ENCODE measurements at places on chromosomes 11 and 22. TPM values are rescaled to one million over a fixed set of nuclear protein-coding genes. Genes with fewer than 3 reads are reported as not detected.

The GAL3ST3 gene
- 9.7 TPM for total RNA-seq

The DNAJB7 gene
- total RNA-seq, result not detected

The BIK gene
- 0.61 TPM for total RNA-seq

The RNF121 gene
- 48.8 TPM for total RNA-seq

The MAPK11 gene
- 16.3 TPM for total RNA-seq

The ELMOD1 gene
- 0.43 TPM for total RNA-seq

The SLC36A4 gene
- total RNA-seq, result 34.4 TPM

The KLHDC7B gene
- total RNA-seq, result 0.05 TPM

The OR52N4 gene
- total RNA-seq, result not detected

The KIRREL3 gene
- 0.64 TPM for total RNA-seq

DNA sequence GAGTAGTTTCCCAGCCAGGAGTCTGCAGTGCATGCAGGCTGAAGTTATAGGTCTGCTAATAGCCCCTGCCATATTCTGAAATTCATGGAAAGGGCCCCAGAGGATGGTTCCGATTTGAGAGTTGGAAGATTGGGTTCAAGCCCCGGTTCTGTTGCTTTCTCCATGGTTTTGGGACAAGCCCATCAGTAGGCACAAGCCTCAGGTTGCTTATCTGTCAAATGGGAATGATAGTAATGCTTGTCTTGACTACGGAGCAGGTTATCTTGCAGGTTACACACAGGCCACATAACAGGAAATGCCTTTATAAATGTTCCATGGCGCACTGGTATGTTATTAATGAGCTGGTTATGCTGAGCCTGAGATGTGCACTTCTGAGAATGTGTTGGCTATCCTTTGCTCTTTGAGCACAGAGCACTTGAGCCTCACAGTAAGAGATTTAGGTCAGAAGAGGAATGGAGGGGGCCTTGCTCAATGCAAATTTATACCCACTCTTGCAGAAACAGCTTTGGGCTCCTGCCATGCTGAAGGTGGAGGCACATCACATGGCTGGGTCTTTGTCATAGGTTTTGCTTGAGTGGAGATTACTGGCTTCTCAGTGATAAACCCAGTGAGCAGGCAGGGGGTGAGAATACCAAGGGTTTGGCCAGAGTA is 47.1 kb downstream of the ZNRF3 start:
- no peak for DNase-seq

DNA sequence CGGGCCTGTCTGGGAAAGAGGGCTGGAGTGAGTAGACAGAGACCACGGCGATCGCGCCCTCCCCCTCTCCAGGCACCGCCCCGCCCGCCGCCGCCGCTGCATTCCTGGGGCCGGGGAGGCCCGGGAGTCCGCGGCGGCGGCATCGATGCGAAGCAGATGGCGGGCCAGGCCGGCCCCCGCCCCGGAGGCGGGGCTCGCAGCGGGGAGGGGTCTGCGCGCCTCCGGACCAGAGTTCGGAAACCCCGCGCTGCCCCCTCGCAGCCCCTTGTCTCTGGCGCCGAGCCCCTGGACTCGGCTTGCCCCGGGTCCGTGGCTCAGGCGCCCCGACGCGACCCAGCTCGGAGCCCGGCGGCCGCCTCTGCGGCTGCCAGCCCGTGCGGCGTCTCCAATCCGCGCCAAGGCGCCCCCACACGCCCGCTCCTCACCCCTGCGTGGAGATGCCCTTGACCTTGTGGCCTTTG is 1.3 kb downstream of the SCARF2 start:
- DNase-seq, result no peak

GRCh38 chr11:12800871-12801270 is 126.7 kb downstream of the TEAD1 start:
- DNase-seq, result no peak

DNA sequence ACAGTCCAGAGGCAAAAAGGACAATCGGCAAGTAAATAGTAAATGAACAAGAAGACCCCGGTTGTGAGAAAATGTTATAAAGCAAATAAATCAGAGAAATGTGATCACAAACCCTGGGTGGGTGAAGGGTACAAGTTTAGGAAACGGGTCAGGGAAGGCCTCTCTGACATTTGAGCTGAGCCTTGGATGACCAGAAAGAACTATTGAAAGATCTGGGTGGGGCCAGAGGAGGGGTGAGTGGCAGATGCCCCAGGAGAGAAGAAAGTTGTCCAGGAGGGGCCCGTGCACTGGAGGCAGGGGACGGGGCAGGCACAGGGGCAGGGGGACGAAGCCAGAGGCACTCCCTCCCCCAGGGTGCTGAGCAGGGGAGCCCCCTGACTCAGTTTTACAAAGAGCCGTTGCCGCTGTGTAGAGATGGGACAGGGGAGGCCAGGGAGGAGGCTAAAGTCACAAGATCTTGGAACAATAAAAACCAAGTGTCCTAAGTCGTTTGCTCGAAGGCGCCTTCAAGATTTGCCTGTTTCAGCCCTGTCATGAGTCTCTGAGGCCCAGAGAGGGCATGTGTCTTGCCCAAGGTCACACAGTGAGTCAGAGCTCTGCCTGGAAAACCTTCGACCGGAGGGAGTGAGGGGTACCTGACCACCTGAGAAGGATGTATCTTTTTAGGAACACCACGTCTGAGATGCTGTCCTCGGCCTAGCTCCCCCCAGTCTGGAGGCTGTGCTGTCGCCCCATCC is 10.8 kb upstream of the PDGFB start:
- no peak for DNase-seq

DNA sequence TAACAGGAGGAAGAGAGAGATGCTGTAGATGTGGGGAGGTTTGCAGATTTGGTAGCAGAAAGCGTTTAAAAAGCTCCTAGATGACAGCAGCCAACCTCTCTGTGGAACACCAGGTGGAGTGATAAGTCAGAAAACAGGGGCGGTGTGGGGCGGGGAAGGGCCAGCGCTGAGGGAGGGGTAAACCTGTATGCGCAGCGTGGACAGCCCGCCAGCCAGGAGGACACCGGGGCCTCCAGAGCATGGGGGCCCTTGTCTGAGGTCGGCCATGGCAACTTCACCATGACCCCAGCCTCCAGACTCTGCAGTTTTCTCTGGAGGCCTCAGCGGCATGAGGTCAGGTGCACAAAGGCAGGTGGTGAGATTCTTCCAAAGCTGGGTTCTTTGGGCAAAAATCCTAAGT is 423.7 kb downstream of the BRD1 start:
- DNase-seq, result no peak

DNA sequence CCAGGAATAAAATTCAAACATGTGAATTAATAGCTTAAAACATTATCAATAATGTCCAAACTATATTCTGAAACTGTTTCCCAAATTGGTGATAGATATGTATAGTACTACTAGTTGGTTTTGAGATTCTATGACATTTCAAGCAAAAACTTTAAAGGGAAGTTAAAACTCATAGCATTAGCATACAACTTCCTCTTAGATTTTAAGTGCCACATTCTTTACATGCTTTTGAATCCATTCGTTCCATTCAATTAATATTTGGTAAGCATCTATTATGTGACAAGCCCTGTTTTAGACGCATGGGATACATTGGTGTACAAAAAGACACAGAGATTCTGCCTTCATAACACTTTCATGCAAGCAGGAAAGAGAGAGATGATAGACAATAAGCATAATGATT is 8.9 kb downstream of the PATL1 start:
- DNase-seq, result no peak

DNA sequence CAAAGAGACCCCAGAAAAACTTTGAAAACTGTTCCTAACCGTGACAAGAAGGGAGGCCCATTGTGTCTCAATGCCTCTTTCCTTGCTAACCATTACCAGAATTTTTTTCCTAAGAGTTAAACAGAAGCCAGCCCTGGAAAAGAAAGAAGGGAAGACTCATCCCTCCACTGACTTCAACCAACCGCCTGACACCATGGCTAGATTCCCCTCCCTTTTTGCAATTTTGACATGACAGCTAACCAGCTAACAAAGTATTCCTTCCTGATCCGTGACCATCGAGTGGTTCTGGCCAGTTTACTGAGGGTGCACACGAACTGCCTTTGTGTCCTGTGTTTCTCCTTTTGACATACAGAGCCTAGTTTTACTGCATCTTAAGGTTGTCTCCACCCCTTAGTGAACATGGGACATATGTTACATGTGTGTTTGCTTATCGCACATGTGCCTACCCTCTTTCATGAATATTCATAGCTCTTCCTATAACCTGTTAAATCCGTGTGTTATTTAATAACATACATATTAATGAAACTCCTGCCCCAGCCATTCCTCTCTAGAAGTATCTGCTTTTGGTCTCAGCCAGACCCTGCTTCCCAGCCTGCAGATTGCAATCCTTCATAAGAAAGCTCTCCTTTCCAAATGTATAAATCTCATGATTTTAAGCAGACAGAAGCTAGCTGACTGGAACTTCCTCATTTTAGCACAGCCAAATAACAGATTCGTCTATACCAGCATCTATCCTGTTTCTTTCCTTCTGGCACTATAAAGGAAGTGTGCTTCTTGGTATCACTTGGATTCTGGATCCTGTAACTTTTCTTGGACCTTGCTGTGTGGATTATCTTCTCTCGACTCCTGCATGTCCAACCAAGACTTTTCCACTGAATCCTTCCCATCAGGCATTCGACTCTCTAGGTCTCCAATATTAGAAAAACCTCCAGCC is 37.8 kb downstream of the RASSF10 start:
- no peak for DNase-seq

DNA sequence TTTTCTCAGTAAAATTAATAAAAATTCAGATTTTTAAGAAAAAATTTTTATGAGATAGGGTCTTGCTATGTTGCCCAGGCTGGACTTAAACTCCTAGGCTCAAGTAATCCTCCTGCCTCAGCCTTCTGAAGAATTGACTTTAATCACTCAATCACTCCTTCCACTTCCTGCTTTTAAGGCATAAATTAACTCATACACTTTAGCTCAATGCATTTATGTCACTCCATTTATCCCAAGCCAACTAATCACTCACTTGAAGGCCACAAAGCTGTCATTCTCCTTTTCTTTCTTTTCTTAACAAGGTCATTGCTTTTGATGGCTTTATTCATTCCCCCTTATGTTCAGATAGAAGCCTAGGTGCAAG is 877 bp downstream of the ALG9 start:
- DNase-seq, result no peak

- DNase-seq, result no peak
These were observed 57.0 kb downstream of the CERK start for GRCh38 chr22:46681010-46681409.

DNA sequence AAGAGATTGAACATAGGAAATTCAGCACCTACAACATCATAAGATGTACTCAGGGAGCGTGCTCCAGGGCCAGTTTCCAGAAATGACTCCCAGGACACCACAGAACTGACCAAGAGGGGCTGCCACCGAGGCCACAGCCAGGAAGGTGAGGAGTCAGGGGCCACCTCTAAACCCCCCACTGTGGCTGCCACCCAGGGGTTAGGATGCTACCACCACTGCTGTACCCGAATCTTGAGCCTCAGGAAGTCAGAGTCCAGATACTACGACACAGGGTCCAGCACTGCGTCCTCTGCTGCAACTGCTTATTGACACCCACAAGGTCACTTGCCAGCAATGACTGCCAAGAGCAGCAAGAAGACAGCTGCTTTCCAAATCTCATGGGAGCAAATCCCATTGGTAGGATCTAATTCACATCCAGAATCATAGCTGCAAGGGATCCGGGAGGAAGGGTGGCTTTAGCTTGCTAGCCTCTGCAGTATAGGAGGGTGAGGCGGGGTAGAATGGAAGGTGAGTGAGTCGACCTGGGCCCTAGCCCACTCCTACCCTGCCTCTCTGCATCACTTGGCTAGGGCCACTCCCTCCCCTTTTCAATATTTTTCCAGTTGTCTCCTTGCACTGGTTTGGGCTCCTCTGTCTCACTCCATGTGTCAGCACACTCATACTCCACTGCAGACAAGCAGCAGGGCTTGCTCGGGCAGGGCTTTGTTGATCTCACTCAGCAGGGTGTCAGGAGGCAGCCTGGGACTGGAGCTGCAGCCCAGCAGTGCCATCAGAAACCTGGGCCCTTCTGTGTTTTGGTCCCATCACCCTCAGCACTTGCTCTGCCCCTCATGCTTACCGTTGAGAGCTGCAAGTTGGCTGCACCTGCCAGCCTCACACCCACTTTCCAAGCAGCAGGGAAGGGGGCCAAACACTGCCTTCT is 18.1 kb upstream of the CYTH4 start:
- DNase-seq, result no peak

DNA sequence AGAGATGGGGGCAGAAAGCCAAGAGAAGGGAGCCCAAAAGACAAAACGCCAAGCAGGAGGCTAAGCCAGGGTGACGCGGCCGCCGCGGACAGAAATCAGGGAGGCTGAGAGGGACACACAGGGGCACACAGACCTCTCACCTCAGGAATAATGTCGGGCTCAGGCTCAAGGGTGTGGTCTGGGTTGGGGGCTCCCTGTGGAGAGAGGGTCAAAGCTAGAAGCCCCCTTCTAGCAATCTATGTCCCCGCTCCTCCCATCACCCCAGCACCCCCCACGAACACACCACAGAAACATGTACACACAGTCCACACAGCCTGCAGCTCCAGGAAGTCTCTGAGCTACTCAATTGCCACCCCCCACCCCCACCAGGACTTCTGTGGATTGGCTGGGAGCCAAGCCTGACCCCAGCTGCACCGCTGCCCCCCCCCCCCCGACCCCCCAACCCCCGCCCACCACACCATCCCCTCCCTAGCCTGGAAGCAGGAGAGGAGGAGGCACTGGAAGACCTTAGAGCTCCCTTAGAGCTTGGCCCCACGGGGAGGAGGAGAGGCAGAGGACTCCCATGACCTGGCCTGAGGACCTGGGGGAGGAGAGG is 6.9 kb downstream of the BCL9L start:
- DNase-seq, result no peak

DNA sequence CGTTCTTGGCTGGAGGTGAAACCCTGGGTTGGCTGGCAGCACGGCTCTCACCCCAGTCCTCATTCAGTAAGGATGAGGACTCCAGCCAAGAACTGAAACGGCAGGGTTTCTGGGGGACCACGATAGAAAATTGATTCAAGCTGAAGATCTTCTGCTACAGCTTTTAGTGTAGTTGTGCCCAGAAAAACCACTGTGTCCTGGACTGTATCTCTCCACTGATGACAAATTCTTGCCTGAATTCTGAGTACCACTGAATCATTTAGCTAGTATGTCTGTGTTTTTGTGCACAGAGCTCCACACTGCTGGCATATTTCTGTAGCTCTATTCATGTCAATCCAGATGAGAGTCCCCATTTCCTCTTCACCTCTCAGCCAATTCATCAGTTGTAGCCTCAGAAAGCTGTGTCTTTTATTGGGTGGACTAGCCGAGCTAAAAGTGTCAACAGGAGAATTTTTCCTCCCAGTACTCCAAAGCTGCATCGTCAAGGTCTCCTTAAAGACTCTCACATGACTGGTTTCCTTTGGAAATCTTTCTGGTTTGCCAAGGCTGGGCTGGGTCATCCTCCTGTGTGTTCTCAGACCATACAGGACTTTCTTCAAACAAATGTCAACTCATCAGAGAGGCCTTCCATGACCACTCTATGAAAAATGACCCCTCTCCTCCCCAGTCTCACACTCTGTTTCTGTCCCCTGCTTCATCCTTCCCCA is 144.6 kb downstream of the LDLRAD3 start:
- no peak for DNase-seq
